ENCODE measurements at places on chromosomes 3 and 15.

GRCh38 chr3:52004906-52005395, 9.3 kb upstream of the RPL29 start:
- DNase-seq: no peak

- DNase-seq: no peak
Measured at GRCh38 chr15:74458473-74458872, 2.5 kb downstream of the UBL7 start.

GRCh38 chr3:28575100-28575745, 226.6 kb upstream of the AZI2 start:
- no peak for DNase-seq

- DNase-seq: no peak
Measured at GRCh38 chr15:56838085-56838484, 80.4 kb upstream of the TCF12 start.

Data from AG04449 (cell line).